SK-N-SH (cell line): ENCODE measurements at places on chromosomes 16 and 17. TPM values are rescaled to one million over a fixed set of nuclear protein-coding genes. Genes with fewer than 3 reads are reported as not detected.

The CD300H gene
- polyA plus RNA-seq, result not detected in 2 replicates

- no peaks in the 10 kb centered on the region; the same call in 1 of the 2 replicates for H3K4me1 ChIP-seq
- no peaks in the 10 kb centered on the region for H3K27me3 ChIP-seq
- H3K4me3 ChIP-seq, result no peak overlapping the region
- no peak for DNase-seq
- H3K27ac ChIP-seq, result no peak overlapping the region
Observed at GRCh38 chr16:27321013-27321915, 7.5 kb downstream of the IL4R start.

GRCh38 chr17:82065193-82065637 lies 389 bp downstream of the DUS1L start:
- H3K27ac ChIP-seq, result peak overlapping the region; percentile 24; the same call in 1 of the 2 replicates
- peak overlapping the region; percentile 81 for H3K4me3 ChIP-seq
- H3K4me1 ChIP-seq, result peaks cover 21% of the 10 kb centered on the region; the same call in 1 of the 2 replicates
- DNase-seq, result no peak
- no peaks in the 10 kb centered on the region for H3K27me3 ChIP-seq

- H3K36me3 ChIP-seq, result no peaks in the 10 kb centered on the region
- H3K27ac ChIP-seq, result no peak overlapping the region
- H3K4me1 ChIP-seq, result peaks cover 10% of the 10 kb centered on the region; the same call in 1 of the 2 replicates
- no peaks in the 10 kb centered on the region for H3K27me3 ChIP-seq
- H3K4me3 ChIP-seq, result peak overlapping the region; percentile 68
- DNase-seq, result no peak
Observed at GRCh38 chr16:68529608-68529930, 9.5 kb upstream of the ZFP90 start.

GRCh38 chr17:57338257-57338914 lies 82.1 kb downstream of the MSI2 start:
- no peak overlapping the region for H3K4me3 ChIP-seq
- no peak overlapping the region for H3K27ac ChIP-seq
- no peaks in the 10 kb centered on the region for H3K27me3 ChIP-seq
- H3K4me1 ChIP-seq, result peaks cover 31% of the 10 kb centered on the region; the same call in 1 of the 2 replicates

- H3K27me3 ChIP-seq, result no peaks in the 10 kb centered on the region
- H3K36me3 ChIP-seq, result no peaks in the 10 kb centered on the region
- H3K4me1 ChIP-seq, result no peaks in the 10 kb centered on the region
- no peak for DNase-seq
- H3K27ac ChIP-seq, result no peak overlapping the region
- H3K4me3 ChIP-seq, result no peak overlapping the region
Observed at GRCh38 chr17:62884781-62885180, 76.7 kb upstream of the MARCHF10 start.

- peak; percentile 76 for DNase-seq
- H3K4me3 ChIP-seq, result no peak overlapping the region
- H3K4me1 ChIP-seq, result peaks cover 40% of the 10 kb centered on the region
- H3K36me3 ChIP-seq, result no peaks in the 10 kb centered on the region
- peak overlapping the region; percentile 94 for H3K27ac ChIP-seq
- H3K27me3 ChIP-seq, result peaks cover 47% of the 10 kb centered on the region
Observed at GRCh38 chr17:180381-181244, 837 bp downstream of the DOC2B start.
